DND-41 (cell line): ENCODE measurements at places on chromosomes 4 and X.

DNA sequence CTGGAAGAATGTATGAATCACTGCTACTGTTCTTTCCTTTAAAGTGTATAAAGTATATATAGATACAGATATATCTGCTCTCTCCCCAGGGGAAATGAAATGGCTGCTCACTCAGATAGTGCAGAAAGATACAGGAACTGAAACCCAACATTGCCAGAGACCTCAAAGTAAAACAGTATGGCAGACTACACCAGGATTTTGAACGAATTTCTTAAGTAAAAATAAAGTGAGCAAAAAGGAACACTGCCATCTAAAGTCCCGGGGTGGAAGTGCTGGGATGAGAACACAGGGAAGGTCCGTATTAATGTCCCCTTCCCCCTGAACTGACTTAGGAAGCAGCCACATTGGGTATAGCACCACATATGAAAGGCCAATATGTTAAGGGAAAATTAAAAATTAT, 93.4 kb downstream of the TMA16 start:
- DNase-seq: peak; percentile 4

- DNase-seq: no peak
Observed at GRCh38 chr4:19195696-19196095, 1056.0 kb upstream of the SLIT2 start.

DNA sequence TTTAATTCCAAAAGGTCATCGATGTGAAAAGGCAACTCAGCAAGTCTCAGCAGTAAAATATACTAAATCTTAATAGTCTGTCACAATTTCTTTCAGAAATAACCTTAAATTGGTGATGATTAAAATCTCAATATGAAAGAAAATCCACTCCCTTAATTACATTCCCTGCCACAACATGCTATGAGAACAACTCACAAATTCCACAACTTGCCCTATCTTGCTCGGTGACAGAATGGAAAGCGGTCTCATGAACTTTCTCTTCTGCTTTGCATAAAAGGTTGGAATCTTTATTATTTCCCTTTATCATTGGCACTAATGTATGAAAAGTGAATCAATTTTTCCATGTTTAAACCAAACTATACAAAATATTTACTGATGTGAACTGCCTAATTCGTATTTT, 380.8 kb downstream of the TMA16 start:
- DNase-seq: no peak

- DNase-seq: no peak
Observed at GRCh38 chrX:31993637-31994036, 921.8 kb upstream of the FTHL17 start.

GRCh38 chrX:47221756-47222155, 3.3 kb downstream of the CDK16 start:
- DNase-seq: no peak

GRCh38 chrX:70481471-70482270, 37.0 kb downstream of the DLG3 start:
- DNase-seq: no peak

DNA sequence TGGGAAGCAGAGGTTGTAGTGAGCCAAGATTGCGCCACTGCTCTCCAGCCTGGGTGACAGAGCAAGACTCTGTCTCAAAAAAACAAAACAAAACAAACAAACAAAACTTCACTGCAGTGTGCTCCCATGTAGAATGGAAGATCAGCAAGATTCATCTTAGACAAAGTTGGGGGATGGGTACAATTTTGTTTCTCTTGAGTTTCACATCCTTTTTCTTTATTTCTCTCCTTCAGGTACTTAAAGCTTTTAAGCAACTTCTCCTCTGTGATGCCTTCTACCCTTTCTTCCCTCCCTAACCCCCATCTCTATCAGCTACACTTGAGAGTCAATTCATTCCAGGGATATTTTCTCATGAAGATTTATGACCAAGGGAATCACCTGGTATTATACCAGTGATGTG, 15.5 kb upstream of the RBBP7 start:
- DNase-seq: no peak

DNA sequence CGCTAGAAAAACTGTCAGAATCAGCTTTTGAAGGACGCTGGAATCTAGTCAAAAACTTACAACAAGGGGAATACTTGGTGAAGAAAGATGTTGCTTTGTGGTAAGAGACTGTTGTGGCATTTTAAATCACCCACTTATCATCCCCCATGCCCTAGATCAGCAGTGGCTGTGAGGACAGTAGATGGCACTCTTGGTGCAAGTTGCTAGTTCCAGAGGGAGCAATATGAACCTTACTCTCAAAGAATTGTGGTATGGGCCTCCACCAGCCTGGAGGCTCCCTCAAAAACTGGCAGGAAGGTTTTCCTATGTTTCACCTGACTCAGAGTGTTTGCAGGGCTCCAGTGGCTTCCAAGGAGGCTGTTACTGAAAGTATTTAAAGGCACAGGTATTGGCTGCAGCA, 37.7 kb upstream of the SLC16A2 start:
- DNase-seq: peak; percentile 40

GRCh38 chr4:139144911-139145551, 32.0 kb downstream of the ELF2 start:
- DNase-seq: peak; percentile 48

DNA sequence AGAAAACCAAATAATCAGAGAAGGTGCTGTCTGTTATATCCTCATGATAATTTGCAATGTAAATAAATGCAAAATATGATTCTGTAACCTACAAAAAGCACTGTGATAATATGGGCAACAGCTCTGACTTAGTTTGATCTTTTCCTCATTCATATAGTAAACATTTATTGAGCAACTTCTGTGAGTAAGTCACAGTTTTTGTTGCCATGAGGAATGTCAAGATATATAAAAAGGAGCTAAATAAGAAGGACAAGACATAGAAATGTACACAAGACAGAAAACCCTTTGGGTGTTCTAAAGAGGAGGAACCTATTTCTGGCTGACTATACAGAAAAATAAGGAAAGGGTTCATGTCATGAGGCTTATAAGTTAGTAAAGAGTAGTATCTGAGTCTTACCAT, 44.3 kb downstream of the ARSJ start:
- DNase-seq: no peak

DNA sequence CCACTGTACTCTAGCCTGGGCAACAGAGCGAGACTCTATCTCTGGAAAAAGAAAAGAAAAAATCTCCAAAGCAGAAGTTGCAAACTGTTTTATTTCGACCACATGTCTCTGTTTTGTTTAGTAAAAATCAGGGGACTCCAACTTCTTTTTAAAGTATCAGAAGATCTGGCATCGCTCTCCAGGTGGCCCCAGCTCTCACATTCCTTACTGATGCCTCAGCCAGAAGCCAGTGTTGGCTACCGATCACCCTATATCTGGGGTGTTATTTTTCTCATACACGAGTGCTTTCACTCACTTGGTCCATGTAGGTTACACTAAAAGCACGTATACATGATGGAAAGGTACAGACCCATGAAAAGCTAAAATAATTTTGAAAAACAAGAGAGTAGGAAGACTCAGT, 8.3 kb downstream of the MPP1 start:
- no peak for DNase-seq

DNA sequence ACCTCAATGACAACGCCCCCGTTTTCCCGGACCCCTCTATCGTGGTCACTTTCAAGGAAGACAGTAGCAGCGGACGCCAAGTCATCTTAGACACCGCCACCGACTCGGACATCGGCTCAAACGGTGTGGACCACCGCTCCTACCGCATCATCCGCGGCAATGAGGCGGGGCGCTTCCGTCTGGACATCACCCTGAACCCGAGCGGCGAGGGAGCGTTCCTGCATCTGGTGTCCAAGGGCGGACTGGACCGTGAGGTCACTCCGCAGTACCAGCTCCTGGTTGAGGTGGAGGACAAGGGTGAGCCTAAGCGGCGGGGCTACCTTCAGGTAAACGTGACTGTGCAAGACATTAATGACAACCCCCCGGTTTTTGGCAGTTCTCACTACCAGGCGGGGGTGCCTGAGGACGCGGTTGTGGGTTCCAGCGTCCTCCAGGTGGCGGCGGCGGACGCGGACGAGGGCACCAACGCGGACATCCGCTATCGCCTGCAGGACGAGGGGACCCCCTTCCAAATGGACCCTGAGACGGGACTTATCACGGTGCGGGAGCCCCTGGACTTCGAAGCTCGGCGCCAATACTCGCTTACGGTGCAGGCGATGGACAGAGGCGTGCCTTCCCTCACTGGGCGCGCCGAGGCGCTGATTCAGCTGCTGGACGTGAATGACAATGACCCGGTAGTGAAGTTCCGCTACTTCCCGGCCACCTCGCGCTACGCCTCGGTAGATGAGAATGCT, 2.2 kb downstream of the FAT4 start:
- DNase-seq: no peak

DNA sequence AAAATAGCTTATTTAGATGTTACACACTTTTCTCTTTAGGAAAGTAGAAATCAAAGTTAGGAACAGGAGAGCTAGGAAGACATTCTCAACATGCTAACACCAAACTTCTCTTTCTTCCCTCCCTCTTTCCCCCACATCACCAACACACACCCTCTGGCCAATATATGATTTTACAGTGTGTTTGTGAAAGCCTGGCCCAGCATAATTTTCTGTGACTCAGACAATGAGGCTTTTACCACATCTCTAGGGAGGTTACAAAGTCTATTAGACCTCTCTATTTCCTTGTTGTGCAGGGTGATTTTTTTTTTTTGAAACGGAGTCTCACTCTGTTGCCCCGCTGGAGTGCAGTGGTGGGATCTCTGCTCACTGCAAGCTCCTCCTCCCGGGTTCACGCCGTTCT, 189.9 kb downstream of the AASDH start:
- DNase-seq: no peak

- DNase-seq: no peak
Observed at GRCh38 chr4:112735474-112735951, 98.6 kb downstream of the LARP7 start.

- DNase-seq: no peak
Observed at GRCh38 chr4:37430718-37431416, 186.3 kb downstream of the NWD2 start.

DNA sequence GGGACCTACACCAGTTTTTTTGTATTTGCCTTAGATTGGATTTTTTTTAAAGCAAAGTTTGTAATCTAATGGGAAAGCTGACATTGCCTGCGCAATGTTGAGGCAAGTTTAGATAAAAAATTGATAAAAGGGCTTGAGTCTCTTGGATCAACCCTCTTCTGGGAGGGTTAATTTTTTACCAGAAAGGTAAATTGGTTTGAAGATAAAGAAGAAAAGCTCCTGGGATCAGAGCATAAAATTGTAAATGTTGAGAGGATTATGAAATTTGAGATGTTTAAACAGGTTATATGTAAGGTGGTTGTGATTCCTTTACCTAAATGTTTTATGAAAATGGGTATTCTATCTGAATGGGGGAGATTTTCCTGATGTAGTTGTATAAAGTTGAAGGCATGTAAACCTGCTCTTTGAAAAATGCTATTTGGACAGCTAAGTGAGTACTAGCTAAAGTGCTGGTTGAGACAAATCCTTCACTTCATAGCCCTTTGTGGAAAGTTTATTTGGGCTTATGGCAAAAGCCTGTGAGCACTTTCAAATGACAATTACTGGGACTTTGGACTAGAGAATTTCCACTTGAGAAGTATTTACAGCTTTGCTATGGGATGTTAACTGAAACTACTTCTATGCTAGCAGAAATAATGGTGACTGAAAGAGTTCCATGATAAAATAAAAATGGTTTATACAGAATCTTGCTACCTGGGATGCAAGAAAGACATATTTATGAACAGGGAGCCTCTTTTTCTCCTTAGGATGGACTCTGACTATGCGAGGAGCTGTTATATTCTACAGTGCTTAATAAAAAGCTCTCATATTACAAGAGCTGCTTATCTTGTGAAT, 56.2 kb downstream of the UGT2B10 start:
- DNase-seq: no peak

DNA sequence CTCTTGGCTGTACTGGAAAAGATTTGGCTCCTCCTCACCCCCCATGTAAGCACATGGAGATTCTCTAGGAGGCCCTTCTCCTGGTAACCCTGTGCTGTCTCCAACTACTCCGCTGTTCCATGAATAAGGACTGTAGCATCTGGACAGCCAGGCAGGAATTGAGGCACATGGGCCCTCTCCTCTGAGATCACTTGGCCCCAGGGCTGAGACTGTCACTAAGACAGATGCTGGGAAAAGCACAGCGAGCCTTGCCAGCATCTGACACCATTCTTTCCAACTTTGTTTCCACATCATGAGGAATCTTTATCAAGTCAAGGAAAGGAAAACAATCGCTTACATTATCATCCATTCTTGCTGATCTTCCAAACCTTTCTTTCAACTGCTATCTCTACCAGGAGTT, 222.6 kb upstream of the INTU start:
- DNase-seq: no peak

DNA sequence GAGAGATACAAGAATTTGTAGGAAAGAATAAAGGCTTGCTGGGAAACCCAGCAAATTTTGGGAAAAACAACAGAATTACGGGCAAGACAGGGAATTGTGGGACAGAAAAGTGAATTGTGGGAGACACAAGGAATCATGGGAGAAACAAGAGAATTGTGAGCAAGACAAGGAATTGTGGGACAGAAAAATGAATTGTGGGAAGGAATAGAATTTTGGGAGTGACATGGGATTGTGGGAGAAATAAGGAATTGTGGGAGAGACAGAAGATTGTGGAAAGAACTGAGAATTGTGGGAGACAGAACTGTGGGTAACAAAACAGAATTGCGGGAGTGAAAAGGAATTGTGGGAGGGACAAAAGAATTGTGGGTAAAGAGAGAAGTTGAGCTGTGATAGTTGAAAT, 1.2 kb upstream of the HCCS start:
- DNase-seq: no peak

DNA sequence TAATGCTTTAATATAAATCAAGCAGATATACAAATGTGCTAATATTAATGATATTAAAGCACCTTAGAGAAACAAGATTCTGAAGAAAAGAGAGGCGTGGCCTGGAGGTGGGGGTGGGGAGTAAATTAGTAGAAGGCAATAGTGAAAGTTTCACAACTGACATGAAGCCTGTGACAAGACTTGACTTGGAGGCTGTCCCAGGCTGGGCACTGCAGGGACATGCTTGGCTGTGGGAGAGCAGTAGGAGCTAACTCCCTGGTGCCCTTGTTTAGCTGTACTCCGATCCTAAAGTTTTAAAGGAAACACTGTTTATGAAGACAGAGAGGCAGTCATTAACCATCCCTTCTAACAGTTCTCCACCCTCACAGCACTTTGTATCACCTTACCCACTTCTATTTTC, 239.0 kb upstream of the MAB21L2 start:
- no peak for DNase-seq

- no peak for DNase-seq
Observed at GRCh38 chrX:42050345-42050744, 127.0 kb upstream of the CASK start.

GRCh38 chrX:54357414-54358377, at the start of gene WNK3:
WNK3 (minus strand) TSS chrX:54358046.
- DNase-seq: no peak

DNA sequence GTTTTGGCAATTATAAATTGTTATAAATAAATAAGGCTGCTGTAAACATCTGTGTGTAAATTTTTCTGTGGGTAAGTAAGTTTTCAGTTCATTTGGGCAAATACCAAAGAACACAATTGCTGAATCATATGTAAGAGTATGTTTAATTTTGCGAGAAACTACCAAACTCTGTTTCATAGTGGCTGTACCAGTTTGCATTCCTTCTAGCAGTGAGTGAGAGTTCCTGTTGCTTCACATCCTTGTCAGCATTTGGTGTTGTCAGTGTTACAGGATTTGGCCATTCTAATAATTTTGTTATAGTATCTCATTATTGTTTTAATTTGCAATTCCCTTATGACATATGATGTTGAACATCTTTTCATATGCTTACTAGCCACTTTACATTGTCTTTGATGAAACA, 48.4 kb downstream of the ARFIP1 start:
- DNase-seq: no peak

- no peak for DNase-seq
Observed at GRCh38 chr4:4711902-4712301, 147.6 kb upstream of the MSX1 start.

GRCh38 chrX:132017431-132018185, 5.5 kb upstream of the STK26 start:
- peak; percentile 32 for DNase-seq
